ENCODE measurements at places on chromosomes 7 and 10. TPM values are rescaled to one million over a fixed set of nuclear protein-coding genes. Genes with fewer than 3 reads are reported as not detected.

DNA sequence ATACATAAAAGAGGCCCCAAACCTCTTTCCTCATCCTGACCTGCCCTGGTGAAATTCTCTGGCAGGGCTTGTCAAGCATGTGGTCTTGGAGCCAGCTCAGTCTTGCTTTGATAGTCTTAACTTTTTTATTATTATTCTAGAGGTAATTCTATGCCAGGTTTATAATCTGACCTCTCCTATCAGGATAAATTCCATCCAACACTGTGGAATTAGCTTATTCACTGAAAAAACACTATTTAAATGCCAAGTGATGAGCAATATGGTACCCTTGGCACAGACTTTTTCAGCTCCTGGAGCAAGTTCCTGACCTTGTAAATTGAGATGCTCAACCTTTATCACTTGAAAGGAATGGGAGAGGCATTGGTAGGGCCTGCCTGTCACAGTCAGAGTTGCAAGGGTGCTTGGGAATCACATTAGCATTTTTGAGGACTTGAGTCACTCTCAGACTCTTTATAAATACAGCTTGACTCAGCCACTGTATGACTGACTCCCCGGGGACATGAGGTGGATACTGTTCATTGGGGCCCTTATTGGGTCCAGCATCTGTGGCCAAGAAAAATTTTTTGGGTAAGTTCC lies at the start of gene CPA4:
CPA4 (plus strand) TSS at position 480 of the 576 bp plus-strand sequence; CDS start at position 500, 20 bp downstream.
- no peak for DNase-seq

GRCh38 chr7:34026481-34027190 lies 121.3 kb downstream of the BMPER start:
- no peak for DNase-seq

DNA sequence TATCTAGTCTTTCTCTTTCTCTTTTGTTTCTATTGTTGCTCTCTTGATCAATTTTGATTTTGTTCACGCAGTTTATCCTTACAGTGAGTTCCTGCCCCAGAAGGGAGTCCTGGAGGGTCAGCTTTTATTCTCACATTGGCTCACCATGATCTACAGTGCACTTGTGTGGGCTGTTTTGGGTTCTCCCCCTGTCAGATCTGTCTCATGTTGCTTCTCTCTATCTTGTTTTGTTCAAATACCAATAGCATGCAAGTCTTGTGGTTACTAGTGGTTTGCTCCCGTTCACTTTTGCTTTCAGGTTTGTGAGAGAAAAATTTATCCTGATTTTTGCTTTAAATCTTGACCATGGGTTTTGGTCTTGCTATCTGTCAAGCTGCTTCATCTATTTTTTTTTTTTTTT lies 74.3 kb downstream of the PTN start:
- no peak for DNase-seq

GRCh38 chr10:123305671-123306070 lies 151.5 kb downstream of the BUB3 start:
- DNase-seq = no peak

DNA sequence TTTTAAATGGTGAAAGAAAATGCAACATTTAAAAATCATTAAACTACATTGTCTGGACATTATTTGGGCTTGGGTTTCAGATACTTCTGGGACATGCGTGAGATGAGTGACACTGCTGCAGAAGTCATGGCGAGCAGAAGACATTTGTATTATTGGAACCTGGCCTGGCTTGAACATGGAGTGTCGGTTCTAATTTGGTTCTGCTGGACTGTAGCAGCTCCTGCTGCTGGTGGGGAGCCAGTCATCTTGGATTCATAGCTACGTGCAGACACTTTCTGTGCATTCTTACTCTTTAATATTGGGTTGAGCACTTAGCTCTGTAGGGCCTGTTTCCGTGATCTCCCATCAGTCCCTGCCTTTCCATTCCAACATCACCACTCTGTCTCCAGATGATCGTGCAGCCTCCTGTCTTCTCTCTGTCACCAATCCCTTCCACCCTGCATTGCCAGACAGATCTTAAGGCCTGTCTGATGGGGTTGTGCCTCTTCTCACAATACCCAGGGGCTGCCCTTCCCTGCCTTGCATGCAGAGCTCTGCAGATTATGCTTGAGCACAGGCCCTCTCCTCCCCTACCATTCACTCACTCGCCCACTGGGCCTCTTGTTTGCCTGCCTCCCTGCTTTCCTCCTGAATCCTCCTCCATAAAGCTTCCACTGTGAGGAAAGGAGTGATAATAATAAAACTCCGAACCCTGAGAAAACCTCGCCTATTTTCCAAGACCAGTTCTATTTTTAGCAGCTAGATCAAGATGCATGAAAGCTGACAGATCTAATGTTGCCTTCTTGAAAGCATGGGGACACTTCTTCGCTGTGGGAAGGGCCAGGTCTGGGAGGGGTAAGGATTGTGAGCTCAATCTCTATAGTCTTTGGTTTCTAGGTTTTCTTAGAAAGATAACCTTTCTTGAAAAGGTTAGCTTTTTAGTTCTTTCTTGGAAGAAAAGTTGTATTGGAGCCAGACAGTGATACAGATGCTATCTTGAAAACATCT lies 32.9 kb downstream of the CELF2 start:
- no peak for DNase-seq

GRCh38 chr7:69434398-69434815 lies 163.9 kb upstream of the AUTS2 start:
- no peak for DNase-seq

GRCh38 chr7:96740130-96740529 lies 30.5 kb upstream of the SEM1 start:
- DNase-seq = no peak

- DNase-seq = no peak
Measured at GRCh38 chr7:143289421-143289820, 1.3 kb downstream of the CASP2 start.

- DNase-seq = no peak
Measured at GRCh38 chr10:95276367-95277200, 14.2 kb downstream of the PDLIM1 start.

Gene ASAH2
- 4.5 TPM for total RNA-seq

- DNase-seq = no peak
Measured at GRCh38 chr10:42149027-42149700, 489.2 kb downstream of the ZNF33B start.

GRCh38 chr10:62000726-62001125 lies 99.2 kb downstream of the ARID5B start:
- DNase-seq = no peak
